ENCODE measurements at places on chromosomes 6 and 20.

- no peak for DNase-seq
These were observed 16.1 kb downstream of the PLAGL2 start for GRCh38 chr20:32191422-32191821.

GRCh38 chr6:18165751-18166150 lies 10.5 kb downstream of the KDM1B start:
- no peak for DNase-seq

DNA sequence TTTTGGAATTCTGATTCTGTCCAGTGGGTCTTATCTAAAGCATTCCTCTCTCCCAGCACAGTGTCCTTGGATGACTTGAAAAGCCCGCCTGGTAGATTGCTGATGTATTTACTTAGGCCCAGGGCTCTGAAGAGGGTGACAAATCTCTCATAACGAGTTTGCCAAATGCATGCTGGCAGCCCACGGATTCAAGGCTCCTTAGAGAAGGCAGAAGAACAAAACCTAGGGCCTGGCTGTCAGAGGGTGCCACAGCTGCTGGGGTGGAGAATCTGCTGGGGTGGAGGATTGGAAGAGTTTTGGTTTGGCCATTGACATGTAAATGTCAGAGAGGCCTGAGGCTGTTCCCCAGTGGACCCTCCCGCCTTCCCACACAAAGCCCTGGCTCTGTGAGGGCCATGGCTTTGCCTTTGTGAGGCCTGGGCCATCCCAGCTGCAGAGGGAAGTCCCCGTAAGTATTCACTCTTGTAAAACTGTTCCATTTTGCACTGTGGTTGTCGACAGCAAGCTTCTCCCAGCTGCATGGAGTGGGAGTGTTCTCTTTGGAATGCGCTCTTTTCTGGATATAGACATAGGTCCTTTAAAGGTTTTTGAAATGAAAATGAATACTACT lies 50.3 kb downstream of the ANKRD6 start:
- no peak for DNase-seq

- DNase-seq: no peak
These were observed 36.6 kb upstream of the HIVEP1 start for GRCh38 chr6:11975353-11975977.

DNA sequence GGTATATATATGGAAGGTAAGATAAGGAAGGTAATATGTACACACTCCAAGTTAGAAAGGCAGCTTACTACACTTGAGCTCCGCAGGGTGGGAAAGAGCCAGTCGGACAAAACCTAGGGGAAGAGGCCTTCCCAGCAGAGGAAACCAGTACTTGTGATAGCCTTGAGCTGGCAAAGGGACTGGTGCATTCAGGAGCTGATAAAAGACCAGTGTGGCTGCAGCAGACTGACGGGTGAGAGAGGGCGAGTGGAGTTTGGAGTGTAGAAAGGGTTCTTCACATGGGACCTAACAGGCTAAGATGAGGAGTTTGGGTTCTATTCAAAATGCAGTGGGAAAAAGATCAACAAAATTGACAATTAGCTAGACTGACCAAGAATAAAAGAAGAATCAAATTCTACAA lies 49.3 kb upstream of the KIF13A start:
- DNase-seq: no peak

DNA sequence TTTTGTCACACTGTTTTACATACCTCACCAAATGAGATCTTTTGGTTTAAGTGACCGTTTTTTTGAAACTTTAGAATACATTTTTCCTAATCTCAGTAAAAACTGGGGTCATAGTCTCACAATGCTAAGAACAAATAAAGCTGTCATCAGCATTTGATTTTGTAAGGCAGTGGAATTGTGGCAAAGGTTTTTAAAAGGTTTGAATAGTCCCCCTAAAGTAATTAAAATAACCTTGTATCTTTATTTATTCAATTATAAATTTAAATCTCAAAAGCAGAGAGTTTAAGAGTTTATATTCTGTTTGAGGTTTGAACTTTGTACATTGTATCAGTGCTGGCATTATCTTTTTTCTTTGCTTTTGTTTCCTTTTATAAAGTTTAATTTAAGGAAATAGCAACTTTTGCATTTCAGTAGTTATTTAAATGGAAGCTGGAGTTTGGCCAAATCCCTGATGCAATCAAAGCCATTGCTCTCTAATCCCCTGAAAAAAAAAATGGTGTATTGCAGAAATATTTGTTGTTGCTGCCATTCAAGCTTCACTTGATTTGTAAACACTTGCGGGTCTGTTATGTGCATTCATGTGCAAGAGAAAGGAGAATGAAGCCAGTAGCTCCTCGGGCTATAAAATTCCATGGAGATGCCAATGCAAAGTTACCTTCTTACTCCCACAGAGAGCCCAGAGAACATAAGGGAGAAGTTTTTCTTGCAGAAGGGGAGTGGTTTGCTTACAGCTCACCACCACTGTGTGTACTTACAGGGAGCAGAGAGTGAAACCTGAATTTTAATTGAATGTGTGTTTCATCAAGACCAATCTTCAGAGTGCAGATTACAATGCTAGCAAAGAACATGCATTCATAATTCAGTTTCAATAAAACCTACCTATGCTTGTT lies 391.8 kb downstream of the ARHGAP18 start:
- DNase-seq: no peak

GRCh38 chr6:84455511-84456029 lies 228.1 kb upstream of the CEP162 start:
- DNase-seq: no peak

- no peak for DNase-seq
These were observed 7.3 kb upstream of the NAA20 start for GRCh38 chr20:20009784-20010253.

DNA sequence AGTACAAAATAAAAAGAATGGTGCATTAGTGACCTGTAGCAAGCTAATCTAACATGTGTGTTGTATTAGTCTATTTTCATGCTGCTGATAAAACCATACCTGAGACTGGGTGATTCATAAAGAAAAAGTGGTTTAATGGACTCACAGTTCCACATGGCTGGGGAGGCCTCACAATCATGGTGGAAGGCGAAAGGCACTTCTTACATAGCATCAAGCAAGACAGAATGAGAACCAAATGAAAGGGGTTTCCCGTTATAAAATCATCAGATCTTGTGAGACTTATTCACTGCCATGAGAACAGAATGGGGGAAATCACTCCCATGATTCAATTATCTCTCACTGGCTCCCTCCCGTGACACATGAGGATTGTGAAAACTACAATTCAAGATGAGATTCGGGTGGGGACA lies 45.4 kb upstream of the AIG1 start:
- DNase-seq: no peak

GRCh38 chr6:167152862-167153261 lies 4.9 kb downstream of the GPR31 start:
- DNase-seq: no peak

- DNase-seq: no peak
These were observed 33.5 kb downstream of the RNF217 start for GRCh38 chr6:124995645-124996325.

DNA sequence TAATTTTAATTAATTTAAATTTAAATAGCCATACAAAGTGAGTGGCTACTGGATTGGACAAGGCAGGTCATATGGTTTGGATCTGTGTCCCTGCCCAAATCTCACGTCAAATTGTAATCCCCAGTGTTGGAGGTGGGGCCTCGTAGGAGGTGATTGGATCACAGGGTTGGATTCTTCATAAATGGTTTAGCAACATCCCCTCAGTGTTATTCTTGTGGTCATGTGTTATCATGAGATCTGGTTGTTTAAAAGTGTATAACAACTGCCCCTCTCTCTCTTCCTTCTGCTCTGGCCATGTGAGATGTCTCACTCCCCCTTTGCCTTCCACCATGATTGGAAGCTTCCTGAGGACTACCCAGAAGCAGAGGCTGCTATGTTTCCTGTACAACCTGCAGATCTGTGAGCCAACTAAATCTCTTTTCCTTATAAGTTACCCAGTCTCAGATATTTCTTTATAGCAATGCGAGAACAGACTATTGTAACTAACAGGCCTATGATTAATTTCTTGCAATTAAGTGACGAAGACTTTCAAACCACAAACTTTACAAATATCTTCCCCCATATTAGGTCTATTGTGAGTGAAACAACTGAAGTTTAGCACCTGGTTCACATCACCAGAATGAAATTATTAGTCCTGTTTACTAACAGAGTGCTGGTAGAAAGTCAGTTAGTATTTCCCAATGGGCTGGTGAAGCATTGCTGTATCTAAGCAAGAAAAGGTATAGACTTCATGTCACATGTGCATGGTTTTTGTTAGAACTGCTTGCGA lies 60.0 kb upstream of the TNFAIP3 start:
- DNase-seq: no peak

GRCh38 chr6:37705239-37706051 lies 7.8 kb upstream of the MDGA1 start:
- peak; percentile 81 for DNase-seq

GRCh38 chr6:163790266-163790840 lies 375.8 kb downstream of the QKI start:
- DNase-seq: no peak

- DNase-seq: no peak
These were observed 36.7 kb downstream of the IMPG1 start for GRCh38 chr6:76035713-76036112.

DNA sequence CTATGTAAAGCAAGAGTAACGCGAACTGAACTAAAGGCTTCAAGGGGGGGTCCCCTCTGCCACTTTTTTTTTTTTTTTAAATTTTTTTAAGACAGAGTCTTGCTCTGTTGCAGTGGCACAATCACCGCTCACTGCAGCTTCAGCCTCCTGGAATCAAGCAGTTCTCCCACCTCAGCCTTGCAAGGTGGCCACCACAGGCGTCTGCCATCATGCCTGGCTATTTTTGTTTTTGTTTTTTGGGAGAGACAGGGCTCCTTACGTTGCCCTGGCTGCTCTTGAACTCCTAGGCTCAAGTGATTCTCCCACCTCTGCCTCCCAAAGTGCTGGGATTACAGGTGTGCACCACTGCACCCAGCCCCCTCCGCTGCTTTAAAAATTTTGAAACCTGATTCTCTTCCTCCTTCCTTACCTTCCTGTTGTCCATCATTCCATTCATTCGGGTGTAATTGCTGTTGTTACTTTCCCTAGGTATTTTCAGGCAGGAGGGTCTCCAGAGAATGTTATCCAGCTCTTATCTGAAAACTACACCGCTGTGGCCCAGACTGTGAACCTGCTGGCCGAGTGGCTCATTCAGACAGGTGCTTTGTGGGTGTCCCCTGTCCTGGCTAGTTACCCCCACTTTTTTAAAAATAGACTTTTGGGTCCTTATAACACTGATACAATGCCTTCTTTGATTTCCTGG lies 5.4 kb downstream of the NELFCD start:
- no peak for DNase-seq

- no peak for DNase-seq
These were observed 45.9 kb downstream of the TRIM38 start for GRCh38 chr6:26008470-26008869.

- no peak for DNase-seq
These were observed 95.3 kb upstream of the SGK1 start for GRCh38 chr6:134413241-134413643.

GRCh38 chr6:100240798-100241197 lies 223.9 kb downstream of the SIM1 start:
- DNase-seq: no peak

- DNase-seq: peak; percentile 63
These were observed at the start of gene HLA-DPA1 for GRCh38 chr6:33073431-33073871. Gene HLA-DPA1 (minus strand): TSS chr6:33073649.

DNA sequence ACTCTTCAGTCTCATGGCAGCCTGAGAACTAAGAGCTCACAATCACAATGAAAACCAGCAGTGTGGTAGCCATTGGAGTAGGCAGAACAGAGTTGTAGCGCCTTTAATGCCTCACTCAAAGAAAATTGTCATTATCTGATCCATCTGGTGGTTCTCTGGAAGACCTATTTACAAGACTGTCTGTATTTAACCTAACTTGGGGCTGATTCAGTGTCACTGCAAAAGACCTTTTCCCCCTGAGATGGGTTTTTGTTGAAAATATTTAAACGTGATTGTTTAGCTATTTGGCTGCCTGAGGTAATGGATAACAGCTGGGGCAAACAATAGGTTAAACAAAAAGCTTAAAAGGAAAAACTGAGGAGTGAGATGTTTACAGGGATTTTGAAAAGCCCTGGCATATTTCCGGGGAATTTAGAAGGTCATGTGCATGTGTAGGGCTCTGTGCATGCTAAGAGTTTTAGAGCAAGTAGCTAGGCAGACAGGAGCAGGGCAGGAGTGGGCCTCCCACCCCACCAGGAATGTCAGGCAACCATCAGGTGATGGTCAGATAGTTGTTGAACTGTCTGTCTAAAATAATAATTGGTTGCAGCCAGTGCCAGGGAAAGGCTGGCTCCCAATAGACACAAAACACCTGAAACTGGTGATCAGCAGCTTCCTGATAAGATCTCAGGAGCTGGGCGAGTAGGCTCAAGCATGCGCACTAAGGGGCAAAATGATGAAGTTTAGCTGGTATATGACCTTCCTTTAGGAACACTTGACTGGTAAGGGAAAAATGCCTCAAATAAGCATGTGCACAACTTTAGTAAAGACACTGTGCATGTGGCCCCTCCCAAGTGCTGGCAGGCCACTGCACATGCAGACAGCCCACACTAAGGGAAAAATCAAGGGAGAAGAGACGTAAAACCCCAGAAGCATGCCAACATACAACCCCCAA lies 70.8 kb upstream of the AKIRIN2 start:
- no peak for DNase-seq

- DNase-seq: no peak
These were observed 67.1 kb downstream of the ESF1 start for GRCh38 chr20:13717631-13718044.

- no peak for DNase-seq
These were observed 112.8 kb upstream of the JARID2 start for GRCh38 chr6:15132854-15133670.

GRCh38 chr6:108721286-108721685 lies 126.9 kb upstream of the ARMC2 start:
- DNase-seq: no peak

DNA sequence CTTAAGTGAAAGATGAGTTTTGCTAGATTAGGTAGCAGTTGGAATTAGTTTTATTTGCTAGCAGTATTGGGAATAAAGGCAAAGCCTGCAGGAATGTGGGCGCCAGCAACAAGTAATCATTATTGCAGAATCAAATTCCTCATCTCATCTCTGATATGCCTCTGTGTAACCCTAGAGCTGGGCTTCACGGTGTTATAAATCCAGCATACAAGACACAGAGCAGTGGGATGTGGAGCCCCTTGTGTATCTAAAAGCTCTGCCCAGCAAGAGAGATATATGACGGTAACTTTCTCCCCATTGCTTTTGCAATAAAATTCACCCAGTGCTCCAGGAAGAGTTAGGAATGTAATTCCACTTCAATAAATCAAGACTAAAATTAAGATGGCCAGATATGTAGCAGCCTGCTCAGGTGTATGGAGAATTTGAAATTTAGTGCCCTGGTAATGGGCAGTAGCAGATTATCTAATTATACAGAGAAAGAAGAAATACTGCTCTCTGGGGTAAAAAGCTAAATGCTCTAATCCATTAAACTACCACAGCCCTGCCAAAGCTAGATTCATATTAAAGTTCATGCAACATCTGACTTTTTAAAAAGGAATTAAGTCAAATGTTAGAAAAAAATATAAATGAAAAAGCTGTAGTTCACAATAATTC lies 5.6 kb upstream of the BLOC1S5 start:
- no peak for DNase-seq

Measured in C1 segment of cervical spinal cord (tissue), 14 donors.